Mammary microvascular endothelial cell (primary cell): ENCODE measurements at places on chromosomes 2 and 18. TPM values are rescaled to one million over a fixed set of nuclear protein-coding genes. Genes with fewer than 3 reads are reported as not detected.

Gene LRP1B
- total RNA-seq = 0.07 and 0.20 TPM in 2 replicates

Gene CDH19
- not detected in 2 replicates for total RNA-seq

Gene CFAP53
- 0.25 and 0.27 TPM in 2 replicates for total RNA-seq

Gene NEDD4L
- total RNA-seq = 67.0 and 77.1 TPM in 2 replicates

Gene CAPN14
- not detected in 2 replicates for total RNA-seq
